ENCODE measurements at places on chromosomes 5 and 9.

DNA sequence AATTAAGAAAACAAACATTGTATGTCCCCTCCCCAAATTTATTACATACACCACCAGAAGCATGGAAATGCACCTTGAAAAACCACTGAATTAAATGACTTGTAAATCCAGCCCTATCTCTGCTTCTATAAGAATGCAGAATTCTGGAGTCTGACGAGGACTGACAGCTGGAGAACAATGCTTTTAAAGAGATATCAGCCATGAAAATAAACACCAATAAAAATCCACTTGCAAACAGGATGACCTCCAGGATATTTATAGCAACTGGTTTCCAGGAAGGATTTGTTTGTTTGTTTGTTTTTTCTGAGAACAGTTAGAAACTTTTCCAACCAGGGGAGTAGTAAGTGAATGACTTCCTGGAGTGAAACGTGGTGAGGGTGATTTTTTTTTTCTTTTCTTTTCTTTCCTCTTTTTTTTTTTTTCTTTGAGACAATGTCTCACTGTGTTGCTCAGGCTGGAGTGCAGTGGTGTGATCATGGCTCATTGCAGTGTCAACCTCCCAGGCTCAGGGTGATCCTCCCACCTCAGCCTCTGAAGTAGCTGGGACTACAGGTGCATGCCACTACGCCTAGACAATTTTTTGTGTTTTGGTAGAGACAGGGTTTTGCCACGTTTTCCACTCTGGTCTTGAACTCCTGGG, 38.7 kb upstream of the SLC36A1 start:
- DNase-seq: no peak

DNA sequence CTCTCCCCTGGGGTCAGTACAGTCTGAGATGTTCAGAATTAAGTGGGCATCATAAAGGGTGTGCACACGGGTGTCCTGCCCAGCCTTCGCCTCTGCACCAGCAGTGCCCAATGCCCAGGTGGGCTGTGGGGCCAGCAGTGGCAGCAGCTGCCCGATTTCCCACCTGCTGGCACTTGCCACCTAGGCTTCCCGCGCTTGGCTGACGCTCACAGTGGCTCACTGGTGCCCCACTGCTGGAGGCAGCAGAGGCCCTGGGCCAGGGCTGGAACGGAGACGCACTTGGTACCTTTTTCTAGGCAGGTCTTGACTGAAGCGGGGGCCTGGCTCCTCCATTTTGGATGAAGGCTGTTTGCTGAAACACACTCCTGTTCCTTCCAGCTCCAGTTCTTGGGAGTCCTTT, 17.0 kb downstream of the MRNIP start:
- peak; percentile 22 for DNase-seq

DNA sequence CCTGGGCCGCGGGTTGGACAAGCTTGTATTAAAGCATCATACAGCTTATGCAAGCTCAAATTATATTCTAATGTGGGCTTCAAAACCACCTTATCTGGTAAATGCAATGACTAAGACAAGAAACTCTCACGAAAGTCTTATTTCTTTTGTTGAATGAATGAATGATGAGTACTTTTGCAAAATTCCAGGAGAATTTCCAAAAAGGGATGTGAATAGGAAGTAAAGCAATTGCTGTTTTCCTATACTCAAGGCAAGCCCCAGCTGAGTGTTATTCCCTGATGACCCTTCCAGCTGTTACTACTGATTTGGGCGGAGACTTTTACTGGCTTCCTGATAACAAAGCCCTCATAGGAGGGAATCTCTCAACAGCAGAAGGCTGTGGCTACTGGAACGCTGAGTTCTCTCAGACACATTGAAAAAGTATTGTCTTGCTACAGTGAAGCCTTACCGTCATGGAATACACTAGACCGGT, 162.8 kb downstream of the SREK1 start:
- no peak for DNase-seq

DNA sequence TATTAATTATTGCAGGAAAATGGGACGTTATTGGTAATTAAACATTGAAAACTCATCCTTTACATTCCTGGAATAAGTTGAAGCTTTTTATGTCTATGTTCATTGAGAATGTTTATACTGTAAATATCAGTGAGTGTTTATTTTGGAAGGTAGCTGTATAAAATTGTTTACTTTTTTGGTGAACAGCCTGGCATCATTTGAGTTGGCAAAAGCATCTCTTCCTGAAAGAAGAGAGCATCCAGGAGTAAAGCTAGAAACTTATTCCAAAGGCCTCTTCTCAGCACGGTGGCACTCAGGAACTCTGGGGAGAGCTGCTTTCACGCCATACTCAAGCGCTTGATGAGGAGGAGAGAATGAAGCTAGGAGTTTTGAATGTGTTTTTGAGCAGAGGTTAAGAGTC, 79.9 kb downstream of the GAPVD1 start:
- DNase-seq: no peak

- DNase-seq: no peak
Measured at GRCh38 chr9:129383019-129383560, 205.0 kb upstream of the IER5L start.

DNA sequence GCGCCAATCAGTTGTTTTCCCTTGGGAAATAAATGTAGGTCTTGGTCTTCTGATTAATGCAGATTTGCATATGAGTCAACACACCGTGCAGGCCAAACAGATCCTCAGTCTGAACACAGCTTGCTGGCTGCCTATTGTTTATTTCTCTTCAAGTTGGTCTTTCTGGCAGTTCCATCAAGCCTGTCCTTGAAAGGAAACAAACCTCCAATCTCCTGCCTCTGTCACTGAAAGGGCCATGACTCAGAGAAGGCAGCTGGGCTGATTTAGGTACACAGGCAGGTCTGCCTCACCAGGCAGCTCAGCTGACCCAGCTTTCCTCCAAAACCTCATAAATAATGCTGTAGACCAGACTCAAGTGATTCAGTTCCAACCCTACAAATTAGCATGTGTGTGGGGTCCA, 175.9 kb downstream of the MAN2A1 start:
- DNase-seq: no peak

DNA sequence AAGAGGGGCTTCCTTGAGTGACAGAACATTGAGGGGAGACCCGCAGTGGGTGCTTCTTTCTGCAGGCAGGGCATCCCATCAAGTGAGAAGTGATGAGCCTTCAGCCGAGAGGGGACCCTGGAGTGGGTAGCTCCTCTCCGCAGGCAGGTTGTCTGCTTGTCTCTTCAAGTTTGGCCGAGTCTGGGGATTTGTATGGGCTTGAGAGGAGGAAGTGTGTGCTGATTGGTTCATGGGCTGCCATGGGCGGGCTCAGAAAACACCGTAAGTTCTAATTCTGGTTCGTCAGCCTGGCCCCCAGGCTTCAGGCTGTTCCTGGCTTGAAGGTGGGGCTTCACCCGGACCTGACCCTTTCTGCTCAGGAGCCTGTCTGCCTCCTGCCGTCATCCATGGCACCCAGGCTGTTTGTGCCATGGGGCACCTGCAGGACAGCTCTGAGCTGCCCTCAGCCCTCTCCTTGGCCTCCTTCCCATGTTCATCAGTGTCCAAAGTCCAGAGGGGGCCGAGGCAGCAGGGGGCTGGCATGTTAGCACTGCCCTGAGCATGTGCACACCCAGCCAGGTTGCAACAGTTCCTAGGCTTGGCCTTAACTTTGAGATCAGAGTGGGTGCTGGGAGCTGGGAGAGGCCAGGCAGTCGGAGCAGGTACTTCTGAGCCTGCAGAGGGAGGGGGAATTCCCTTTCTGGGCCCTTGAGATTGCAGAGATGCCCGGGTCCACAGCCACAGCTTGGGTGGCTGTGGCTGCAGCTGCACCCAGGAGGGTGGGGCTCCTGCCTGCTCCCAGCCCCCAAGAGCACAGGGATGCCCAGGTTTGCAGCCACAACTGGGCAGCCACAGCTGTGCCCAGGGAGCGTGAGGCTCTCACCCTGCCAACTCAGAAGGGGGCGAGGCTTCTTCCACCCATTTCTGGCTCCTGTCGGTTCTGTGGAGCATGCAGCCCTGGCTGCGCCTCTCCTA, 13.5 kb upstream of the DHFR start:
- DNase-seq: no peak

GRCh38 chr5:36632363-36632664, 25.9 kb downstream of the SLC1A3 start:
- no peak for DNase-seq

- no peak for DNase-seq
Measured at GRCh38 chr5:83059341-83059740, 17.9 kb downstream of the TMEM167A start.

GRCh38 chr9:7509576-7510145, 289.9 kb downstream of the DMAC1 start:
- DNase-seq: no peak

DNA sequence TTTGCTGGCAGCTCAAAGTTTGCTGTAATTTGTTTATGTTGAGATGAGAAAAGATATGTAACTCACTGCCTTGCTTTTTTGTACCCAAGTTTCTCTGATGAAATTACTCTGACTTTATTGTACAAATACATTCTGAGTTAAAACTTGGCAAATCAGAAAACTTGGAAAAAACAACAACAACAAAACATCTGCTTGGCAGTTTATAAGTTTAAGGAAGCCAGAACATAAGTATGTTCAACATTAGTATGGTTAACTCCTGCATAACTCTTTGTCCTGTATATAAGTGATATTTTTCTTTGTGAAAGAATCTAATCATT, 233.1 kb downstream of the MAST4 start:
- no peak for DNase-seq

GRCh38 chr5:154811653-154812465, 38.5 kb downstream of the FAXDC2 start:
- DNase-seq: peak; percentile 72

DNA sequence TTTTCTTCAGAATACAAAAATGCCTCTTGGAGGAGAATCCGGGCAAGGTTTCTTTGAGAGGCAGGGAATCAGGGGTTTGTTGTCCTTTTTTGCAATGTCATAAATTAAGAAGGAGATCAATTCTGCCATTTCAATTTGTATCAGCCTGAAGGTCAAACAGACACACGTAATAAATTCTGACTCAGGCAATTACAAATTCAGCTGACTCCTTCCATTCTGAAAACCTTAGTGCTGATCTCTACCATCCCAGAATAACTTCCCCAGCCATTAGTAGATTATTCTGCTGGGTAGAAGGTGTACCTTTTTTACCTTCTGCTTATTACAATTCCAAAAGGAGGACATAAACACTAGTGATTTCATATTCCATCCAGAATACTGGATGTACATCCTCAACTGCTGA, 516.6 kb downstream of the AGTPBP1 start:
- no peak for DNase-seq
